Activated CD4-positive, alpha-beta T cell treated with anti-CD3 and anti-CD28 coated beads for 48 hours (primary cell): ENCODE measurements at places on chromosomes 5 and 9.
A peak's percentile ranks its signal among the peaks of the same experiment; 100 is the strongest.

GRCh38 chr9:137445930-137446431, 4.8 kb upstream of the ENTPD8 start:
- DNase-seq = no peak

- no peak for DNase-seq
Measured at GRCh38 chr5:124663101-124663506, 83.3 kb downstream of the ZNF608 start.

GRCh38 chr5:89471541-89471940, 588.6 kb upstream of the MEF2C start:
- DNase-seq = no peak

DNA sequence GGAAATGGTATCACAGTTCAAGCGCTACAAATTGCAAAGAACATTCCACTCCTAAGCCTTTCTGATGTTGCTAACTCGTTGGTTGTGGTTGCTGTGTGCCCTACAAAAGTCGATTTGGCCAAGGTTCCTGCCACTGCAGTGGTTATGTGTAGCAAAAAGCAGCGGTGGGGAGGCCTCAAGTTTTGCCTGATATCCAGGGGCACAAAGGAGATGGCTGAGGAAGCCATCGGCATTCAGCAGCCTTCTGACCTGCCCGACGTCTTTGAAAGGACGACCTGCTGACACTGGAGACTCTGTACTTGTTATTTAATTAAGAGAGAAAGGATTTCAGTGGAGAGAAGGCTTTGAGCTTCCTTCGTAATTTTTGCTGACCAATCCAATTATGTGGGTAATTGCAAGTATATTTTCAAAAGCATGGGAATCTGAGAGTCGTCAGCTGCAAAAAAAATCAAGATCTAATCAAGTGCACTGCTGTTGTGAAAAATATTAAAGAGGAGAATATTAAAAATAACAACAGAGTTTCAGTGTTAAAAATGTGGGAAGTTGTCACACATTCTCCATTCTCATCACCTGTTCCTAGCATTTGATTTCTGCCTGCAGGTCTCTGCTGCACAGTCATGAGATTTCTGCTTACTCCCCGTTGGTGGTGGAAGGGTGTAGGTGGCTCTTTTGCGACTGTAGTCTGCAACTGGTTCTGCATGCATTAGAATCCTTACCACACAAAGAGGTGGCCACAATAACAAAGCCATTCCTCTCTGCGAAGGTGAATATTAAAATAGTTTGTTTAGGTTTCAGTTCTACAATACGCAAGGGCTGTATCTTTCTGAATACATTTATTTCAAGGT, 319.2 kb downstream of the IRX2 start:
- no peak for DNase-seq

DNA sequence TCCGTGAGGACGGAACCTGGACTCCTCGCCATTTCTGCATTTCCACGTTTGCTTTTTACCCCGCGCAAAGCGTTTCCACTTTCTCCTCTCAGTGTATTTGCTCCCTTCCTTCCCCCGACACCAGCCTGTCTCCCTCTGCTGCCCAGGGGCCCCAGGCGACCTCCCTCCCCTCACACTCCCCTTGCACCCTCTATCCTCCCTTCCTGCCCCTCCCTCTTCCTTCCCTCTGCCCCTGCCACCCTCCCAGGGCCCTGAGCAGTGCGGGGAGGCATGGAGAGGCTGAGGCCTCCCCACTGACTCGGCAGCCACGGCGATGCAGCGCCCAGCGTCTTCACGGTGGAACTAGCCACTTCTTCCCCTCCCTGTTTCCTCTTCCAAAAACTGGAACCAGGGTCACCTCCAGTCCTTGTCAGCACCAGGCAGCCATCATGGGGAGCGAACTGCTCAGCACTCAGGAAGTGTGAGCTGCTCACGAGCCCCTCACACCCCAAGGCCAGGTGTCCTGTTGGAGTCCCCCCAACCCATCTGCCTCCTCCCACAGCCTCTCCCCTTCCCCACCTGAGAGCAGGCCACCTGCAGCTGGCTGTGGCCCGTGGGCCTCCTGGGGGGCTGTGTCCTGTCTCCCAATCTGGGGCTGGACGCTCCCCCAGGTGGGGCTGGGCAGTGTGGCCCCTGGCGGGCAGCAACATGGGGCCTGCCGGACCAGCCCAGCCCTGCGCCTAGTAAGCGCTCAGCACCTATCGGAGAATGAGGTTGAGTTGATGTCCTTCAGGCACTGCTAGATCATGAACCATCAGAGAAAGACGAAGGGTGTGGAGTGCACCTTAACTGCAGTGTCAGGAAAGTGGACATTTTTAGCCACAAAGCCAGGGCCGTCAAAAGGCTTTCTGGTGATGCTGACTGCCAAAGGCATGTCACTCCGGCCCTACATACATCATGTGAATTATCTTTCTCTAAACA, 17.5 kb downstream of the UBE2QL1 start:
- no peak for DNase-seq

- DNase-seq = no peak
Measured at GRCh38 chr9:35555881-35556280, 49.2 kb upstream of the TESK1 start.

GRCh38 chr5:57366744-57367143, 115.9 kb downstream of the ACTBL2 start:
- no peak for DNase-seq

DNA sequence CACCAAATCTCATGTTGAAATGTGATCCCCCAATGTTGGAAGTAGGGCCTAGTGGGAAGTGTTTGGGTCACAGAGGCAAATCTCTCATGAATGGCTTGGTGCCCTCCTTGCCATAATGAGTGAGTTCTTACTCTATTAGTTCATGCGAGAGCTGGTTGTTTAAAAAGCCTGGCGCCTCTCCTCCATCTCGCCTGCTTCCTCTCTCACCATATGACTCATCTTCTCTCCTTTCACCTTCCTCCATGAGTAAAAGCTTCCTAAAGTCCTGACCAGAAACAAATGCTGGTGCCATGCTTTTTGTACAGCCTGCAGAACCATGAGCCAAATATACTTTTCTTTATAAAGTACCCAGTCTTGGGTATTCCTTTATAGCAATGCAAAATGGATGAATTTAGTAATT, 20.9 kb upstream of the ARHGAP26 start:
- DNase-seq = peak; percentile 35

DNA sequence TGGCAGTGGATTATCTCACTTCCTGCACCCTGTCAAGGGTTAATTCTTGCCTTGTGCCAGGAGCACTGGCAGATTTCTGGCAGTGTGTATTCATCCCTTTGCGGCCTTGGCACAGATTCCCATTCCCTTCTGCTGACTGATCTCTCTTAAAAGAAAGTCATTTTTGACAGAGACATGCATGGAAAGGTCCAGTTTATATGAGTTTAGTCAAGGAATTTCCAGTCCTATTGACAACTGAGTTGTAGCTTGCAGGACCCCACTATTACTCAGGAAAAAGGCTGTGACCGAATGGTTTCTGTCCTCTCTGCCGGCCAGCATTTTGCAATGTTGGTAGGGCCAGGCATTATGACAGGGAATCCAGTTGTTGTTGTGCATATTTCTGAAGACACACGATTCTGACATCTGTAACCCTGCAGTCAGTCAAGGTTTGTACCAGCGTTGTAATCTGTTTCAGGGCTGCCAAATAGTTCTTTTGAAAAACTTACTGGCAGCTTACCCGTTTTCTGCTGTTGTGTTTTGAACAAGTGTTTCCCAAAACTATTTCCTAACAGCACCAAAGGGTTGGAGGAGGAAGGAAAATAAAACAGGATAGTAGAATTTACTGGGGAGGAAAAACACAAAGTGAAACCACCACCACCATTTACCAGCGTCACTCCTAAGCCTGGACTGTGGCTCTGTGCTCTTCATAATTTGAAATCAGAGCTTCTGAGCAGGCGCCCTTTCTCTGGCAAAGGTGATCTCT, 243.4 kb upstream of the KLF4 start:
- no peak for DNase-seq

- no peak for DNase-seq
Measured at GRCh38 chr5:104241046-104241445, 678.5 kb upstream of the NUDT12 start.

DNA sequence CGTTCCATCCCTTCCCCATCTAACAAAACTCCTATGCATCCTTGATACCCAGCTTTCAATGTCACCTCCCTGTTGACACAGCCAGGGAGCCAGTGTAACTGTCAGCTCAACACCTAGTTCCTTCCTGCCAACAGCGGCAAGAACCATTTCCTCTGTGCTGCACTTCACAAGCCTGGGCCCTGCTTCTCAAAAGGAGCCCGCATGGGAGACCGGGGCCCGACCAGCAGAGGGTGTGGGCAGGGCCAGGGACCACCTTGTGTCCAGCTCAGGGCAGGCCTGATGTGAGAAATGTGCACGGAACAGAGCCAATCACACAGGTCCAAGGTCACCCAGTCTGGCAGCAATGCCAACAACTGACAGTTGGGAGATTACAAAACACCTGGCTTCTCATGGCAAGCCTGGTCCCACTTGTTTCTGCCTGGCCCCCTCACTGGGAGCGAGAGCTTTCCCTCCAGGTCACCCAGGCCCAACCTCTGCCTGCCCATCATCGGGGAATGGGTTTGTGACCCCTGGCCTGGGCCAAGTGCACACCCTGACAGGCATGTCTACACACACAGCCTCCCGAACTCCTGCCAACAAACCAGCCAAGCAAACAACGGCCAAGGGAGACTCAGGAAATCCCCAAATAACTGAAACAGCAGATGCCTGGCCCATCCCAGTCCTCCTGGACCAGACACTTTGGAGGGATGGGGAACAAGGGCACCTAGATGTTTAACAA, 3.1 kb downstream of the RNF44 start:
- DNase-seq = peak; percentile 52

DNA sequence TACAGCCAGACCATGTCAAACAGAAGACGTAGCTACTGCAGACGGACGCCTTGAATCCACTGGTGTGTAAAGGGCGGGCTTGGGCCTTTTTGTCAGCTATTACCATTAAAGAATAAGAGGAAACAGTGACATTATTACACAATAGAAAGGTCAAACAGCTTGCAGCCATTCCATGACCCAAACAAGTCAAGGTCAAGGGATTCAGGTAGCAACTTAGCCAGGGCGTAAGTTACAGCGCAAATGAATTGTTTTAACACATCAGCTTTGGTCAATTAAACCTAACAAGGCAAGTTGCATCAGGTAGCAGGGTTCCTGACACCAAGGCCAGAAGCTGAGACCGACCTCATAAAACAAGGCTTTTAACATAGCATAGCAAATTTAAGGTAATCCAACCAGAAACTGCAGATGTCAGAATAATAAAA, 15.3 kb downstream of the NFIB start:
- DNase-seq = no peak

DNA sequence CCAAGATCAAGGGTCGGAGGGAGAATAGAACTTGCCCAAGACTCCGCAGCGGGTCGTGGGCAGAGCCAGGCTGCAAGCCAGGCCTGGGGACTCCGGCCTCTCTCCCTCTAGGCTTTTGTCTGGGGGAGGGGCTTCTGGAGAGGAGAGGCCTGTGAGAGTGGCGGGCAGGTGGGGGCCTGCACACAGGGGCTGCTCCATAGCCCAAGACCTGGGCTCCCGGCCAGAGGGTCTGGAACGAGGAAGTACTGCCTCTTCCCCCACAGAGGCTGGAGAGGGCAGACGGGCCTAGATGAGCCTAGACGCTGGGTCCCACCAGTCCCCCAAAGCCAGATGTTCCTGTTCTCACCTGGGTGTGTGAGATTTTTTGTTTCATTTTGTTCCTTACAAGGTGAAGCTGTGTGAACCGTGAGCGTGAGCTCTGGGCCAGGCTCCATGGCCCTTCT, 5.2 kb upstream of the ST6GALNAC6 start:
- DNase-seq = no peak

DNA sequence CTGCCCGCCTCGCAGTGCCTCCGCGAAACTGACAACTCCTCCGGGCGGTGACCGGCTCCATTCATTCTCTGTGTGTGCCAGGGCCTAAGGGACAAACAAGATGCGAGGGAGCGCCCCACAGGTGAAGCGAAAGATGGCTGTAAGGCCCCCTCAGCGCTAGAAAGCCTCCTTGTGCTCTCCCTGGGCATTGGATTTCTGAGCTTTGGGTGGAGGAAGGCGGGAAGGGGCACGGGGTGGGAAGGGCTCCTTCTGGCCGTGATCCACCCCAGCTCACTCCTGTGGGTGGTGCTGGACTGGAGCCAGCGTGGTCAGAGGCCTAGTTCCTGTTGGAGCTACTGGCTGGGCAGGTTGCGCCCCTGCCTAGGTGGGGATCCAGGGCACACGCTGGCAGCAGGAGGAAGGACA, 943 bp downstream of the GALNT12 start:
- DNase-seq = no peak

GRCh38 chr5:174972291-174972690, 247.9 kb downstream of the MSX2 start:
- DNase-seq = no peak

GRCh38 chr5:143561219-143561618, 157.7 kb upstream of the NR3C1 start:
- no peak for DNase-seq

DNA sequence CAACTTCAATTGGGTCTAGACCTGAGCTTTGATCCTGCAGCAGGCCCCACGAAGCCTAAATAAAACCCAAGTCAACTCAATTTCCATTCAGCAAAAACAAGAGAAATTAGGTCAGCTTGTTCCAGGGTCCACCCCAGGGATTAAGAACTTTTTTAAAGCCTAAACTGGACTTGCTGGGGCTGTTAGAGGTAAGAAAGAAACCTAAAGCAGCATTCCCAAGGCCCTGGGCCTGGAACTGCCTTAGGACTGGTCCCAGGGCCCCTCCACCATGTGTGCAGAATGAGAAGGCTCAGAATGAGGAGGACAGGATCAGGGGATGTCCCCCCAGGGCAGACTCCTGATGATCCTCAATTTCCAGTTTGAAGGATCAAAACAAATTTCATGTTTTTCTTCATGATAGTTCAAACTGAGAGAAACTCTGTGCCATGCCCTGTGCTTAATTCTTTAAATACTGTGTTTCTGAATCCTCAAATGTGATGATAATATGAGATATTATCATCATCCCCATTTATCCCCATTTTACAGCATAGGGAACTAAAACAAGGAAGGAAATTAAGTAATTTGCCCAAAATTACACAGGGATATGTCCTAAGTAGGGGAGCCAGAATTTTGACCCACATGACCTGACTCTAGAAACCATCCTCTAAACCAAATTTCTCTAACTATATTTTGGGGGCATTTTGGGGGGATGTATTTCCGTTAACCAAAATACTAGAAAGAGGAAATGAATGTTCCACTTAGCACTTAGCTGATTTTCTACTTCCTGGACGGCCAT, 64.5 kb downstream of the DENND1A start:
- no peak for DNase-seq
